ENCODE measurements at places on chromosomes 1 and 21.
A peak's percentile ranks its signal among the peaks of the same experiment; 100 is the strongest.

- DNase-seq, result no peak
- H3K27ac ChIP-seq, result no peak overlapping the region
- no peaks in the 10 kb centered on the region for H3K36me3 ChIP-seq
- no peaks in the 10 kb centered on the region for H3K27me3 ChIP-seq
Measured at GRCh38 chr1:195241066-195241465, 1367.2 kb downstream of the KCNT2 start.

DNA sequence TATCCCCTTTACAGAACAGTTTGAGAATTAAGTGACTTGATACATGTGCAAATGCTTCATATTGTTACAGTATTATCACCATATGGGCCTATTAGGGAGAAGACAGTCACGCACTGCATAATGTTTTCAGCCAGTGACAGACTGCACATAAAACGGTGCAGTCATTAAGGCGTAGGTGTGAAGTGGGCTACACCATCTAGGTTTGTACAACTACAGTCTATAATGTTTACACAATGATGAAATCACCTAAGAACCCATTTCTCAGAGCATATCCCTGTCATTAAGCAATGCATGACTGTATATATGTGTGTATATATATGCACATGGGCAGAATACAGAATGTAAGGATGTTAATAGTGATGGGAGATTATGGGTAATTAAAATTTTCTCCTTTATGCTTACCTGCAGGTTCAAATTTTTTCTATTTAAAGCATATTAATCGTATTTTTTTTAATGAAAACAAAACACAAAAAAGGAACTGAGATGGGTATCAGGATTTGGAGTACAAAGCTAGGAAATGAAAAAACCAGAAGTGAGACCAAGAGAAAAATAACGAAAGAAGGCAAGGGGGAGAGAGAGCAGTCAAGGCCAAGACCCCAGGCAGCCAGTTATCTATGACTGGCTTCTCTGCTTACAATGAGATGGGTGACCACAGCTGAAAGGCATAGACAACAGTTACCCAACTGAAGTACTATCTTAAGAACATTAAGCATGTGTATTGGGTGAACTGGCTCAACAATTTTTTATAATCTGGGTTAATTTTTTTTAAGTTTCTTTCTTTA is 122.9 kb upstream of the DAB1 start:
- no peak overlapping the region for H3K27ac ChIP-seq
- no peaks in the 10 kb centered on the region for H3K27me3 ChIP-seq
- DNase-seq, result no peak
- no peaks in the 10 kb centered on the region for H3K4me1 ChIP-seq

- no peak overlapping the region for H3K27ac ChIP-seq
- H3K27me3 ChIP-seq, result no peaks in the 10 kb centered on the region
- H3K4me1 ChIP-seq, result no peaks in the 10 kb centered on the region
- no peak for DNase-seq
Measured at GRCh38 chr1:101474039-101474665, 237.3 kb downstream of the S1PR1 start.

GRCh38 chr21:43939443-43940328 is 72.4 kb upstream of the TRAPPC10 start:
- peaks cover 26% of the 10 kb centered on the region for H3K4me1 ChIP-seq
- no peak for DNase-seq
- peaks cover 2% of the 10 kb centered on the region for H3K36me3 ChIP-seq
- H3K4me3 ChIP-seq, result 0 out of 2 replicates have a peak overlapping the region, but pooled peaks have one; percentile 70
- H3K27me3 ChIP-seq, result no peaks in the 10 kb centered on the region
- H3K27ac ChIP-seq, result peak overlapping the region; percentile 79

Data from GM12878 (cell line).